Dorsolateral prefrontal cortex (tissue), 122 donors: ENCODE measurements at places on chromosomes 1 and 21. TPM values are rescaled to one million over a fixed set of nuclear protein-coding genes. Genes with fewer than 3 reads are reported as not detected.

DCST2 gene
- 0.43 TPM for total RNA-seq

CA6 gene
- total RNA-seq = not detected

CHI3L2 gene
- 20.3 TPM for total RNA-seq

MGST3 gene
- 286 TPM for total RNA-seq

FBXO44 gene
- 147 TPM for total RNA-seq

GON4L gene
- total RNA-seq = 74.5 TPM

SWT1 gene
- total RNA-seq = 8.4 TPM

HSPA6 gene
- 2.9 TPM for total RNA-seq

ARHGEF2 gene
- 156 TPM for total RNA-seq

HSD11B1 gene
- 21.2 TPM for total RNA-seq

PGLYRP3 gene
- total RNA-seq = not detected

KRTAP21-2 gene
- not detected for total RNA-seq

FCRL1 gene
- not detected for total RNA-seq

SCP2 gene
- 93.8 TPM for total RNA-seq

NBPF4 gene
- total RNA-seq = not detected

IFI44L gene
- total RNA-seq = 0.70 TPM

EPB41 gene
- 32.7 TPM for total RNA-seq
